ENCODE measurements at places on chromosomes 16 and 17.

DNA sequence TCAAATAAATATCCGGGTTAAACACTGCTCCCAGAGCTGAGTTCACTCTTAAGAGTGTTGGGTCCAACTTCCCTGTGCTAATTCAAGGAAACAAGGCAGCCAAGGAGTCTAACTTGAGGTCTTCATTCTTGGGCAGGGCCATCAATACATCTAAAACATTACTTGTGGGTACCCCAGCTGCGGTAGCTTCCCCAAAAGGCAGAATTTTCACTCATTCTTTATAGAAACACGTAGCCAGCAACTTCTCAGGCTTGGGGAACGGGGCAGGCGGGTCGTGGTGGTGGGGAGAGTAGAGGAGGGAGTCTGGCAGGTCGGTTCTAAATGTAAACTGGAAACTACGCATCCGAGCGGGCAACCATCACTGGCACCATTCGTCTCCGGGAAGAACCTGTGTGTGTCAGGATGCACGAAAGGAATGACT, 666 bp upstream of the METTL9 start:
- DNase-seq = no peak

GRCh38 chr17:58084317-58084981, 1.2 kb downstream of the DYNLL2 start:
- DNase-seq = no peak

- DNase-seq = no peak
These were observed at the start of gene DRC7 for GRCh38 chr16:57694725-57695679. Gene DRC7, plus strand, starts transcription at chr16:57694806. Its CDS starts 3,144 bp downstream, at chr16:57697950.

- DNase-seq = no peak
These were observed 40.3 kb upstream of the DDX52 start for GRCh38 chr17:37683454-37683984.

GRCh38 chr16:47625115-47625567, 164.0 kb downstream of the PHKB start:
- DNase-seq = no peak

GRCh38 chr17:55812323-55812722, 61.5 kb downstream of the PCTP start:
- no peak for DNase-seq

DNA sequence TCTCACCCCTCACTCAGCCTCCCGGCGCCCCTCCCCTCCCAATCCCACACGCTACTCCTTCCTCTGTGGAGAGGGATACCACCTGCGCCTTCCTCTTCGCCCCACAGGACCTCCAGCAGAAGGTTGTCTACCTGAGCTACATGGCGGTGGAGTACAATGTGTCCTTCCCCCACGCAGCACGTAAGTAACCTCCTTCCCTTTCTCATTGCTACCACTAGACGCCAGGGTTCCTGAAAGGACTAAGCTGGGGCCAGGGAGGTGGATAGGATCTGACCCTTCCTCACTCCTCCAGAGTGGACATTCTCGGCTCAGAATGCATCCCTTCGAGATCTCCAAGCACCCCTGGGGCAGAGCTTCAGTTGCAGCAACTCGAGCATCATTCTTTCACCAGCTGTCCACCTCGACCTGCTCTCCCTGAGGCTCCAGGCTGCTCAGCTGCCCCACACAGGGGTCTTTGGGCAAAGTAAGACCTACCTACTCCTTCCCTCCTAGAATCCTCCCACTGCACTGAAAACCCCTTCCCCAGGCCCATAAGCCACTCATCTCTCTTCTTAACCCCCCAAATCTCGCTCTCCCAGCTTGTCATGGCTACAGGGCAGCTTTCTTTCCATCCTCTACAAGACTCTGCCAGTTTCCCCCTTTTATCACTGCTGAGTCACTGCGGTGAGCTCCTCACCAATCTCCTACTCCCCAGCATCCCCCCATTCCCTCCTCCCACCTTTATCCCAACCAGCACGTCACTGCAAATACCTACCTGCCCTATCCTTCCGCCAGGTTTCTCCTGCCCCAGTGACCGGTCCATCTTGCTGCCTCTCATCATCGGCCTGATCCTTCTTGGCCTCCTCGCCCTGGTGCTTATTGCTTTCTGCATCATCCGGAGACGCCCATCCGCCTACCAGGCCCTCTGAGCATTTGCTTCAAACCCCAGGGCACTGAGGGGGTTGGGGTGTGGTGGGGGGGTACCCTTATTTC, 1.5 kb downstream of the CD68 start:
- no peak for DNase-seq
